Cardiac septum (tissue), 1 donor: ENCODE measurements at places on chromosomes 3 and 15. TPM values are rescaled to one million over a fixed set of nuclear protein-coding genes. Genes with fewer than 3 reads are reported as not detected.

The HTR3E gene
- total RNA-seq = not detected

The PARP16 gene
- 4.7 TPM for total RNA-seq

The SMARCC1 gene
- 31.7 TPM for total RNA-seq

The PARL gene
- 57.2 TPM for total RNA-seq

The FAM227B gene
- total RNA-seq = 11.5 TPM

The SPESP1 gene
- 1.8 TPM for total RNA-seq

The CHRM5 gene
- total RNA-seq = not detected

The CFAP100 gene
- total RNA-seq = not detected

The KIF9 gene
- 11.7 TPM for total RNA-seq

The MASP1 gene
- 59.7 TPM for total RNA-seq

The GABRR3 gene
- not detected for total RNA-seq

The CYP8B1 gene
- total RNA-seq = not detected
